ENCODE measurements at places on chromosomes 7 and 10.
A peak's percentile ranks its signal among the peaks of the same experiment; 100 is the strongest.

DNA sequence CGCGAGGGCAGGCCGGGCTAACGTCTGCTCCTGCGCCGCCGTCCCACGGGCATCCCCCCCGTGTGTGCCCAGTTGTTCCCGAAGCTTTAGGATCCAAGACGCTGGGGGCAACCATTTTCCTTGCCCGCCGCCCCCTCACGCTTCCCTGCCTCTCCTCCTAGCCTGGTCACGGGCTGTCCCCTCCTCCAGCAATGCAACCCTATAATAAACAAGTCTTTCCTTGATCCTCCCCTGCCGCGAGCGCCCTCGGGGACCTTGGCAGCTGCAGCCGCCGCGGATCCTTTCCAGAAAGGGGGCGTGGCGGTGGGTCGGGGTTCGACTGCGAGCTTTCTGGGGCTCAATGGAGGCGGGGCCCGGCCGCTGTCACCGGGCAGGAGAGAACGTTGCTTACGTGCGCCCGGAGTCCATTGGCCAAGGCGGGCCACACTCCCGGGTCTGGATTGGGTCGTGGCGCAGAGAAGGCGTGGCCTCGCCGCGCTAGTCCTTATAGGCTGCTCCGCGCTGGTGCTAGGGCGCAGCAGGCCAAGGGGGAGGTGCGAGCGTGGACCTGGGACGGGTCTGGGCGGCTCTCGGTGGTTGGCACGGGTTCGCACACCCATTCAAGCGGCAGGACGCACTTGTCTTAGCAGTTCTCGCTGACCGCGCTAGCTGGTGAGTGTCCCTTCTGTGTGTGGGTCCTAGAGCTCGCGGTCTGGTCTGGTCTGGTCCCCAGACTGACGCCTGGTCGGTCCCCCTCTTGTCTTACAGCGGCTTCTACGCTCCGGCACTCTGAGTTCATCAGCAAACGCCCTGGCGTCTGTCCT, at the start of gene DDIT4:
TSS of gene DDIT4 (plus strand) at position 515 of the 803 bp plus-strand sequence. CDS start 293 bp downstream, outside the sequence.
- DNase-seq, result peak; percentile 90

- no peak for DNase-seq
These were observed 324.9 kb downstream of the PARD3 start for GRCh38 chr10:34489973-34490745.

GRCh38 chr10:30014511-30014910, 44.9 kb downstream of the JCAD start:
- DNase-seq, result no peak

GRCh38 chr10:49735161-49735560, 27.0 kb downstream of the OGDHL start:
- no peak for DNase-seq

DNA sequence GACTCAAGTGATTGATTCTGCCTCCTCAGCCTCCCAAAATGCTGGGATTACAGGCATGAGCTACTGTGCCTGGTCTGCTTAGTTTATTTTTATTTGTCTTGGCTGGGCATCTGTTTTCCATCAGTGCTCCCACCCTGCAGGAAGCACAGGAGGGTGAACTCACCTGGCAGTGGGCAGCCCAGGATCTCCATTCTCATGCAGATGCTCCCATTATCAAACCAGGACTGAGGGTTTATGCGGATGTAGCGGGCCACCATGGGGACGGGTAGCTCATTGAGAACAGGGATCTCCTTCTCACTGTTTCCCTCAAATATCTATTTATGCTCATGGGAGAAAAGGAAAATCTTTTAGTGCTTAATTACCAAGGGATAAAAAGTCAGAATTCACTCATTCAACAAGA, 93.8 kb downstream of the CPXM2 start:
- no peak for DNase-seq

DNA sequence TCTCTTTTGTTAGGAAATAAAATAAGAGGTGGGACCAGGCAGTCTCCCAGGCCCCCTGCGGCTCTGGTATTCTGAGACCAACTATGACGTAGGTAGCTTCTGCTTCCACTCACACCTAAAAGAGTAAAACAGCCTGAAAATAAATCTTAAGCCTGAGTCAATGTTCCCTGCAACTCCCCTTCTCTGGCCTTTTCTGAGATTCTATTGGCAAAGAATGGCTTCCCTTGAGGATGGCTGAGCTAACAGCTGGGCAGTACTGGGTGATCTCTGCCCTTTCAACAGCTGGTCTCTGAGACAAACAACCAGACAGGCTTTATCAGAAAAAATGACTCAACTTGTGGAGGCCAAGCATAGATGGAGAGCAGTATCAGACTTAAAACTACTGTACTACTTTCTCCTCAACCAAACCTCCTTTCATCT, 58.7 kb downstream of the CREB3L2 start:
- no peak for DNase-seq

DNA sequence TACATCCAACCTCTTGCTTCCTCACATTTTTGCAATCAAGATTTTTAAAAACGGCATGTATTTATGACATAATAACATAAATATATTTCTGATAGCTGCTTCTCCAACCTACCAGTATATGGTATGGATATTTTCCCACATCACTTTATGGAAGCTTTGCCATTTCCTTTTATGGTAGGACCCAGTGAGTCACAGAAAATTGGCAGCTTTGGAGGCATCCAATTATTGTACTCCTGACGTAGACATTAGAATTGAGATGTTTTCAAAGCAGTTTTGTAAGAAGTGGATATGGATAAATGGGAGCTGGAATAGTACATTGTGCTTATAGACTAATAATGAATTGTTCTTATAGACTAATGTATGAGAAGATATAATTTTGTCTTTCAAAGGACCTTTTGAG, 23.8 kb upstream of the BICC1 start:
- DNase-seq, result no peak

DNA sequence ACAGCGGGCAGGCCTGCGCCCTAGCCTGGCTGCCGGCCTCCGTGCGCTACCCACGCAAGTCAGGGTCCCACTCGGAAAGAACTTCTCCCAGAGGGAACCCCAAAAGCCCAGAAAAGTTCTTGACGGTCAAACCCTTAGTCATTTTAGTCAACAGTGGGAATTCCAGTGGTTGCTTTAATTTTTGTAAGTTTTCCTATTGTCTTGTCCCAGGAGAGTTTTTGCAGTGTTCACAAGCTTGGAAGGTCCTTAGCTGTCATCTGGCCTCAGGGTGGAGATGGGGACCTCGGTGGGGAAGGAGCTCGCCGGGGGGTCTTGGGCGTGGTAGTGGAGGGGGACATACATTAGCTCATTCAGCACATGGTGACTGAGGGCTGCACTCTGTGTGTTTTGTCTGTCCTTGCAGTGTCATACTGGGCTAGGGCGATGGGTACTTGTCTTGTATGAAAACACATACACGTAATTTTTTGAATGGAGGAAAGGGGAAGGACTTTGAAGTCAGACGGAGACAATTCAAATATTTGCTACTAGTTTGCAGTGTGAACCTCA, 736 bp downstream of the MINDY4 start:
- no peak for DNase-seq

GRCh38 chr10:97025613-97026242, 160.0 kb downstream of the SLIT1 start:
- DNase-seq, result no peak

GRCh38 chr10:64486149-64486548, 964.9 kb downstream of the REEP3 start:
- no peak for DNase-seq

DNA sequence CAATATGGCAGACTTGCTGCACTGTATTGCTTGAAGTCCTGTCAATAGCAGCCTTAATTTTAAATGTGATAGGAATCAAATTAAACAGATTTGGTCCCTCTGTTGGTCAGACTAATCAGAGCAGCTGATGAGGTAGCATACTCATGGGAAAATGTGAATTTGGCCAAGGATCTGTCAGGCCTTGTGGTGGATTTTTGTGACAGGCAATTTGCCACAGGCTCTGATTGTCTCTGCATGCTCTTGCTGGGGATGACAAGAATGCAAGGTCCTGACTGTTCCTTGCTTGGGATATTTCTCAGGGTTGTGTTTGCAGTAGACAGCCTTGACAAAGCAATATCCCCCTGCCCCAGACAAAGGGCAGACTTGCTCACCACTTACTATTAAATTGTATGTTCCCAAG, 41.5 kb upstream of the GARS1 start:
- no peak for DNase-seq

DNA sequence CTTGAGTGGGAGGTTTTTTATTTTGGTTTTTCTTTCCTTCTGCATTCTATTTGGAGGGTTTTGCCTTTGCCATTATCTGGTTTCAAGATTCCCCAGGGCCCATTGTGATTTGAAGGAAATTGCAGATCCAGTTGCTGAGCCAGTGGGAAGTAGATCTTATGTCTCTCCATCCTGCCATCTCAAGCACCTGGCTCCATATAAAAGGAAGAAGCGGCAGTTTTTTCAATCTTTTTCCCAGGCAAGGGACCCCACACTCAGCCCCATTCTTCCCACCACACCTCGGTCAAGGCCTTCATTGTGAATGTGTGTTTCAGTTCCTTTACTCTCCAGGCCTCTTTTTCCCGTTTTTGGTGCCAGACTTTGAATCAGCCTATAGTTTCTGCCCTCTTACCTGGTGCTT, 95.8 kb downstream of the MYO3A start:
- no peak for DNase-seq

DNA sequence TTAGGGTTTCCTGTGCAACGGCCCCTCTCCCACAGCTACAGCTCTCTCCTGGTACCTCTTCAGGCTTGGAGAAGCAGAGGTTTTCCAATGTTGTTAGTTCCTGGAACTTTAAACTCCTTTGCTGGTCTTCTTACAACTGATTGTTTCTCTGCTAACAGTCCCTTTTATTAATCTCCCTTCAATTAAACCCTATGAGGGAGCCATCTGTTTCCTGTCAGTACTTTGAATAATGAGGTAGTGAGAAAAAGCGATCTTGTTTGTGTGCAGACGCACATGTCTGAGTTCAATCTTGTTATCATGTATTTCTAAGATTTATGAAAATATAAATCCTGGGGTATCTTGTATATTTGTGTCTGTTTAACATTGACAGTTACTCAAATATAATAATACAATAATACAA, 102.4 kb downstream of the MDFIC start:
- DNase-seq, result no peak

- DNase-seq, result no peak
These were observed 525 bp downstream of the UBE2D4 start for GRCh38 chr7:43926798-43927123.

- no peak for DNase-seq
These were observed 21.9 kb upstream of the FRAT2 start for GRCh38 chr10:97356318-97356914.

GRCh38 chr7:100015232-100016214, at the start of gene ZKSCAN1:
Gene ZKSCAN1, plus strand, starts transcription at chr7:100015596. Its CDS starts 7,911 bp downstream, at chr7:100023507.
- DNase-seq, result peak; percentile 87

DNA sequence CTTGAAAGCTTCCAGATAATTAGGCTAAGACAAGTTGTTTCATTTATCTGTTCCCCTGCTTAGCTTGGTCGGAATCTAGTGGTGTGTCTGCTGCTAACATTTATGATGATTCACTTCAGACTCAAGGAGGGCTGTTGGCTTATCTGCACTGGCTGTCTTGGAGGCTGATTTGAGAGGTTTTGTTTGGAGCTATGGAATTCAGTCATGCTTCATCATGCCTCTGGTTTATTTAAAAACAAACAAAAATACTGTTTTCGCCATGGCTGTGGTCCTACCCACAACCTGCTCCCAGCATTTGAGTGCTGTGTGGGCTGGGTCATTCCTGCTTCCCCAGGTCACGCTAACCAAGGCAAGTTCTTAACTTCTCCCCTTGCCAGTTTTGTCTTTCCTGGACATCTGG, 11.7 kb upstream of the ARPC1B start:
- no peak for DNase-seq
